Natural killer cell treated with Interleukin-12 subunit alpha and Interleukin-12 subunit beta and Interleukin-15 and Interleukin-18, amount 100 ng/mL, for 72 hours (primary cell): ENCODE measurements at places on chromosomes 13 and 19.

- no peak for DNase-seq
These were observed 56.9 kb upstream of the KCTD4 start for GRCh38 chr13:45257638-45258333.

GRCh38 chr19:50325310-50326100 lies 3.7 kb downstream of the KCNC3 start:
- DNase-seq = peak; percentile 77

DNA sequence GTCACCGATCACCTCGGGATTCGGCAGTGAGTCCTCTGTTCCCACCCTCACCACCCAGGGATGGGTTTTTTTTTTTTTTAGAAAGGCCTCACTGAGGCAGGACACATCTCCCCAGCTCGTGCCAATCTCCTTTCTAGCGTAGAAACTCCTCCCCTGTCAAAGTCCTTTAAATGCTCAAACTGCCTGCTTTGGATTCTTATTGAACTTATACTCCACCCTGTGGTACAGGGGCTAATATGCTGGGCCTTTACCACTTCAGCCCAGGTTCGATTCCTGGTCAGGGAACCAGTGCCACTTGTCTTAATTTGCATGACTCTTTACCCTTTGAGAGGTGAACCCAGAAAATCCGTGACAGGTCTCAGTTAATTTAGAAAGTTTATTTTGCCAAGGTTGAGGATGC lies 8.3 kb upstream of the ZNF14 start:
- DNase-seq = no peak

GRCh38 chr19:38710928-38711725 lies 33.1 kb downstream of the CAPN12 start:
- no peak for DNase-seq

DNA sequence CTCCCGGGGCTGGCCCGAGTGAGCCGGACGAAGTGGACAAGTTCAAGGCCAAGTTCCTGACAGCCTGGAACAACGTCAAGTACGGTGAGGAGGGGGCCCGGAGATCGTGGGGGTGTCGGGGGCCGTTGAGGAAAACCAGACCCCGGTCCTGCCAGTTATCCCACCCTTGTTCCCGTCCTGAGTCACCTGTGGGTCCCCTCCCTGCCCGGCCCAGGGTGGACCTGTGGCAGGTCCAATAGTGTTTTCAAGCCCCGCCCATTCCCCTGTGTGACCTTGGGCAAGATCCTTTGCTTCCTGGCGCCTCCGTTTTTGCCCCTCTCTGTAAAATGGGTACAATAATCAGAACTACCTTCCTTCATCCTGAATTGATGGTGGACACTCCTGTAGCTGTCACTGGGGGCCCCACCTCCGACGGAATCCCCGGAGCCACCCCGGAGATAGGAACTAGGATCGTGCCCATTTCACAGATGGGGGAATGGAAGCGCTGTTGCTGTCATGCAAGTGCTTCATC lies 593 bp downstream of the ATG4D start:
- DNase-seq = no peak

DNA sequence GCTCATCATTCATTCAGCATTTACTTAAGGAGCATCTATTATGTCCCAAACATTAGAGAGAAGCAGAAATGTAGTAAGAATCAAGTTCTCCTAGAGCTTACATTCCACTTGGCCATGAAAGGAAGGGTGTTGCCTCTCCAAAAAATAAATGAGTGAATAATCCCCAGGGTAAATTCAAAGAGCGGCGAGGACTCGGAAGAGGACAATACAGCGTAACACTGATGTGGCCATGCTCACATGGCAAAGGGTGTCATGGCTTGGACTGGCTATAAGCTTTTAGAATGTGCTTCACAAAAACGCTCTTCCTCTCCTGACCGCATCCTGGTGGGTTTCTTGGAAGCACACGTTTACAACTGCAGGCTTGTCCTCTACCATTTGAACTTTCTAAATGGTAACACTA lies 290.2 kb downstream of the IRS2 start:
- DNase-seq = no peak

DNA sequence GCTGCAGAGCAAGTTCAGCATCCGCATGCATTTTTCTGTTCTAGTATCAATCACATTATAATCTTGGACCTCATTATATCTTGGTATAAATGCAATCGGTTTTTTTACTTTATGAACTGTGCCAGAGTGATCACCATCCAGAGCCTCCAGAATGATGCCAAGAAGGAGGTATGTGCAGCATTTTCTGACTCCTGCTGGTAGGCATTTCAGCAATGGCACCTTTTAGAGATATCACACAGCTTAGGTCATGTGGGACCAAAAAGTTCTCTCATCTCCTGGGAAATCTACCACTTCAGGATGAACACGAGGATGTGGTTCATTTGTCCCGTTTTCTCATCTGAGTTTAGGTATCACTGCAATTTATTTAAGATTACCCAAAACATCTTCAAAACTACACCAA lies 220.4 kb downstream of the VWA8 start:
- no peak for DNase-seq

- DNase-seq = no peak
These were observed 27.4 kb upstream of the AKT2 start for GRCh38 chr19:40312533-40312932.

DNA sequence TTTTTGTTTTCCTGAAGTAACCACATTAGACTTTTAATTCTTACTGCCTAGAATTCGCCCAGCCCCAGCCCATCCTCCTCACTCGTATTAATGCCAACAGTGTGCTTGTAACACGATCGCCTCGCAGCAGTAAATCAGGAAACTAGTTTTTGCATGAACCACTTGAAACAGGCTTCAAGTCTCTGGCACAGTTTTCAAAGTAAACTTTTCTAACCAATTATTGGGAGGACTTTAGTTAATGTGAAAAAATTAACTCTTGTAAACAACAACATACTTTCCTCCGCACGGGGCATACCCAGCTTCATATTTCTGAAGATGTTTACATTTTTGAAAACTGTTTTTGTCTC lies 39.2 kb downstream of the TNFRSF19 start:
- DNase-seq = no peak

- DNase-seq = no peak
These were observed 16.9 kb upstream of the BTBD2 start for GRCh38 chr19:2032296-2032941.

- no peak for DNase-seq
These were observed 10.6 kb downstream of the NANOS3 start for GRCh38 chr19:13887517-13887916.

DNA sequence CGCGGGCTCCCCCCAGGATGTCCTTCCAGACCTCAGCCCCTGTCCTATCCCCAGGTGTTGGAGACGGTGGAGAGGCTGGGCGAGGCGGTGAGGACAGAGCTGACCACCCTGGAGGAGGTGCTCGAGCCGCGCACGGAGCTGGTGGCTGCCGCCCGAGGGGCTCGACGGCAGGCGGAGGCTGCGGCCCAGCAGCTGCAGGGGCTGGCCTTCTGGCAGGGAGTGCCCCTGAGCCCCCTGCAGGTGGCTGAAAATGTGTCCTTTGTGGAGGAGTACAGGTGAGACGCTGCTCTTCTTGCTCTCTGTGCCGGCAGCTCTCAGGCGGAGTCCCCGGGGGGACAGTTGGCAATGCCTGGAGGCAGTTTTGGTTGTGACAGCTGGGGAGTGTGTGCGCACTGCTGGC lies 6.9 kb downstream of the TTYH1 start:
- no peak for DNase-seq

GRCh38 chr19:41221514-41222205 lies 2.6 kb downstream of the AXL start:
- no peak for DNase-seq

GRCh38 chr13:102394158-102395053 lies 7.4 kb downstream of the FGF14 start:
- DNase-seq = peak; percentile 97

DNA sequence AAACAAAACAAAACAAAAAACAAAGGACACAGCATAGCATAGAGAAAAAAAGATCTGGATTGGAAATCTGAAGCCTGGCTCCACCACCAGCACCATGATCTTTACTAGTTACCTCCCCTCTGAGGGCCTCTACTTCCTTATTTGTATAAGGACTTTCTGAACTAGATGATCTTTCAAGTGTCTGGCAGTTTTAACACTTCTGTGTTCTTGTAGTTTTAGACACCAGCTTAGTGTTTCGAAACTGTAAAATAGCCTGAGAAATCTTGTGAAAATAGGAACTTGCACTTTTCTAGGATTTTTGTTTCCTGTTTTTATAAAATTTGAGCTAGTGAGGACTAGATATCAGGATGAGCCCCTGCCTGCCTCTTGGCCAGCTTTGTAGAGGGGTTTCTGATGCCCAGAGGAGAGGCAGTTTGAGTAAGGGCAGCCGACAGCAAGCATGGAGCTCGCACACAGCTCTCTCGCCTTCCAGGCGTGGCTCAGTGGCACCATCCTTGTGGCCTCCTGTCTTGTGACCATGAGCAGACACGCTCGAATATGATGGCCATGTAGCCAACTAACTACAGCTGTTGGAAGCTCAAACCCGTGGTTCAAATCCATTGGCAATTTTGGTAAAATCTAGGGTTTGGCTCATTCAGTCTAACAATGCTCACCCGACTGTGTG lies 319.0 kb downstream of the KCNRG start:
- DNase-seq = no peak

- DNase-seq = no peak
These were observed 66.5 kb upstream of the ATP12A start for GRCh38 chr13:24613755-24614154.

DNA sequence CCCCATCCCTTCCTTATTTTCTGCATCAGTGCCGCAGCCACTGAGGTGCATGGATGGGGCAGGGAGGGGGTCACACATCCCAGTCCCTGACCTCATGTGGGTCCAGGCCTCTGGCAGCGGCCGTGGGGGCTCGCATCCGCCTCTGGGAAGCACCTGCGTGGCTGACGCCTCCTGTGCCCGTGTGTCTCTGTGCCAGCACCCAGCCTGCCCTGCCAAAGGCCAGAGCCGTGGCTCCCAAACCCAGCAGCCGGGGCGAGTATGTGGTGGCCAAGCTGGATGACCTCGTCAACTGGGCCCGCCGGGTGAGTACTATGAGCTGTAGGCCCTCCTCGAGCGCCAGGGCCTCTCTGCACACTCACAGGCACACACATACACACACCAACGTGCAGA lies 4.9 kb downstream of the NDUFS7 start:
- DNase-seq = no peak

DNA sequence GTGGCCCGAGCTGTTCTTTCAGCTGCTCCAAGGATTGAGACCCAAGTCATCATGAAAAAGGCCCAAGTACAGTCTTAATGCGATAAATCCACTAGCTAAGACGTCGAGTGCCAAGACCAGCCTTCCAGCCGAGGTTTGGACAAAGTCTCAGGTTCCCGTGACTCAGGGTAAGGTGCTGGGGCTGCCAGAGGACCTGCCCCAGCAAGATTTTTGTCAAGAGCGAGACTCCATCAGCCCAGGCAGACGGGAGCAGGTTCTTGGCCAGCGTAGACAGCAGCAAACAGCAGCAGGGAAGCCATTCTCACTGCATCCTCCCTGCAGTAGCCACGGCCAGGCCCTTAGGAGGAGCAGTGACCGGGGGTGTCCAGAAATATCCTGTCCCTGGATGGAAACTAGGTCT lies 3.4 kb downstream of the FEM1A start:
- no peak for DNase-seq

GRCh38 chr19:18368504-18369222 lies 17.3 kb upstream of the GDF15 start:
- no peak for DNase-seq

DNA sequence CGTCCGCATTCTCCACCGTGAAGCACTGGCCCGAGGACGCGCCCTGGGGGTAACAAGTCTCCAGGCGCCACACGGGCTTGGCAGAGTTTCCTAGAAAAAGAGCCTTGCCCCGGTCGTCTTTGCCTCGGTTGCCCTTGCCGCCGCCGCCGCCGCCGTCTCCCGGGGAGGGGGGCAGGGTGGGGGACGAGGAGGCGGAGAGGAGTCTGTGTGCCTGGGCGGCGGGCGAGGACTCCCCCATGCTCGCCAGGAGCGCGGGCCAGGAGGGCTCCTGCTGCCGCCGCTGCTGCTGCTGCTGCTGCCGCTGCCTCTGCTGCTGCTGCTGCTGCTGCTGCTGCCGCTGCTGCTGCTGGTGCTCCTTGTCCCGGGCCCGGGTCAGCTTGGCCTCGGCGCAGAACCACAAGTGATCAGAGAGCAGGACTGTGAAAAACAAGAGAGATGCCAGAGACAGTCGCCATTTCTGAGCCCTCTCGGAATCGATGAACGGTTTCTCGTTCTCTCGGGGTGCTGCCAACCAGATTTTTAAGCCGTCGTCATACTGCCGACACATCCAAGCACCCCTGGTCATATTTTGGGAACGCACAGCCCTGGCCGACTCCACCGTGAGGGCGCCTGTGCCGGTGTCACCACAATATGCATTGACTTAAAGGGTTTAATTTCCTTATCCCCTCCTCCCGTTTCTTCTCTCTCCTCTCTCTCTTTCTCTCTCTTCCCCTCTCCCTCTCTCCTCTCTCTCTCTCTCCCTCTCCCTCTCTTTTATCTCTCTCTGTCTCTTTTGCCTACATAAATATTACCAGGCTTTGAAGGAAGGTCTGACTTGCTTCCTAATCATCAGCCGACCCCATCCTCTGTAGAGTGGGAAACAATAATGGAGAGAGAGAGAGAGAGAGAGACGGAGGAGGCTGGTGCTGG lies 349.1 kb downstream of the LIG4 start:
- DNase-seq = no peak

DNA sequence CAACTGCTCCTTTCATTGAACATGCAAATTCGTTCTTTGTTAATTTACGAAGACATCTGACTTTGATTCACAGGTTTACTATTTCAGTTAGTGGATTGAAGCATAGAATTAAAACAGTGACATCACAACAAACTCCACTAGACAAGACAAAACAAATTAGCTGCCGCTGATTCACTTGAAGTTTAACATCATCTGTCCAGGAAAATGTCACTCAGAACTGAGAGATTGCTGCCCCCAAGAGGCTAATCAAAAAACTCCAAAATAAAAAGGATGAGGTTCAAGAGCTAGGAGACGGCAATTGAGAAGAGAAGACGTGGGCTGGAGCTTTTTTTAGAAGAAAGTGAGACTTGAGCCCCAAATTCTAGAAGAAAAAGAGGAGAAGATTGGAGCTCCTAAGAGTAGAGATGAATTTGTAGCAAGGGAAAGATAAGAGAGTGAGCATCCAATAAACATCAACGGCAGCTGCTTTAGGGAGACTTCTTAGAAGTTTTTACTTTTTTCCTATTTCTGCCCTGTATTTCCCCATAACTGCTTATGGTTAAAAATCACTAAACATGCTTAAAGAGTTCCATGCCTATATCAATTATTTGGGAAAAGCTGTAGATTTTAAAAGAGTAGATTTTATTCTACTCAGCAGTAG lies 40.8 kb upstream of the TPP2 start:
- no peak for DNase-seq

DNA sequence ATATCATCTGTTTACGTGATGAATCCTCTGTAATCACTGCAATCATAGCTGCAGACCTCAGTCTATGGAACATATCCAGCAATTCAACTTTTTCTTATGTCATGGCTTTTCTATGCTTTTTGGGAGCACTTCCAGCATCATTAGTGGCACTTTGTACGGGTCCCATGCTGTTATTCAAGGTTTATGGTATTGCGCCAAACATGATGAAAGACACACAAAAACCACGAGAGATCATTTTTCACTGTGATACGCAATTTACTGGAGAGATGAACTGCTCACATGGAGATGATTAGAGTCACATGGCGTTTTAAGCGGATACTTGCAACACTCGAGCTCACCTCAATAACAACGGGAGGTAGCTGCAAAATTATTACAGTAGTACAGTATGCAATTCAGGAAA lies 2101.7 kb upstream of the PCDH20 start:
- DNase-seq = no peak
